ENCODE measurements at places on chromosomes 3 and 15.

DNA sequence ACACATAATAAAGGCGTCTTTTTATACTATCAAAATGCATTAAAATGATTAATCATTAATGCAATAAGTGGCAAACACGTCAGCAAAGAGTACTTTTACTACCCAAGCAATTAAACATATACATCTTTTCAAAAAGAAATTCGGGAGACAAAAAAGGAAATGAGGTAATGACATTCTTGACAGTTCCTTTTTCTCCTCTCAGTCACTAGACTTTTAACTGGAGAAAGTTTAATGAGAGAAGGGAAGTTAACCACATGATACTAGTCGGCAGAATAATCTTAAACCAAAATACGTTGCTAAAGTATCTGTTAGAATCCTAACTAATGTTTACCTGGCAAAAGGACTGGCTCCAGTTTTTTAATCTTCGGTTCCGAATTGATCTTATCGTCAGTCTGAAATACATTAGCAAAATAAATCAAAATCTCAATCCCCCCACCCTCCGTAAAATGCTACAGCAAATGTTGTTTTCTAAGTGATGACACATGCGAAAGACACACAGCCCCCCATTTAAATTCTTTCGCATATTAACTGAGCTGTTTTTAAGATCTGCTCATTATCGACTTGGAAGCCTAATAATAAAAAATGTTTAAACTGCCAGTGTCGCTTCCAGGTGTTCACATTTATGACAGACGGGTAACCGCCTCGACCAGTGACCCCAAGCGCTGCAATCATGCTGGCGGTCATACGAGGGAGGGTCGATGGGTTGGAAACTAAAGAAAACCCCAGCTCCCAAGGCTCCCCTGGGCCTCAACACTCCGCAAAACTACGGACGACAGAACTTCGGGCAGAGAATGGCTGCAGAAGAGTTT is 778 bp downstream of the MTMR10 start:
- DNase-seq, result no peak

GRCh38 chr15:69692342-69692741 is 239.7 kb downstream of the RPLP1 start:
- no peak for DNase-seq

- DNase-seq, result no peak
These were observed 68.6 kb downstream of the ZNF621 start for GRCh38 chr3:40593351-40593750.

GRCh38 chr3:182567700-182568099 is 225.6 kb upstream of the ATP11B start:
- no peak for DNase-seq

GRCh38 chr3:50221411-50222168 is 14.4 kb upstream of the GNAI2 start:
- no peak for DNase-seq

DNA sequence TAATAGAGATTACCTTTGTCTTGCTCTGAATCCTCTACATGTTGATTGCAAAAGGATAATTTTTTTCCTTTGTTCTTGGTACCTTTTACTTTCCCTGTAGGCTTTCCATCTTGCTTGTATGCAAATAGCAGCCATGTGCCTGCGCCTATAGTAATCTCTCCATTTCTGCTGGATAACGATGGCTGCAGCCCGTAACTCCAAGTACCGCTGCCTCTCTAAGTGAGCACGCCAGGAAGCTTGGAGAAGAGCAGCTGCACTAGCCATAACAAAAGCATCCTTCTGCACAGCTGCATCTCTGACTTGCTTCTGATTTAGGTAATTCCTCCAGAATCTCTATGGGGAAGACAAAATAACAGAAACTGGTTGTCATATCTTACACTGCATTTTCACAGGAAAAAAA is 89.3 kb downstream of the NR2E3 start:
- no peak for DNase-seq

All from activated T-cell treated with anti-CD3 and anti-CD28 coated beads for 1 hour (primary cell).